Cerebellar nuclear complex (tissue), 1 donor: ENCODE measurements at places on chromosomes 6 and 20.

DNA sequence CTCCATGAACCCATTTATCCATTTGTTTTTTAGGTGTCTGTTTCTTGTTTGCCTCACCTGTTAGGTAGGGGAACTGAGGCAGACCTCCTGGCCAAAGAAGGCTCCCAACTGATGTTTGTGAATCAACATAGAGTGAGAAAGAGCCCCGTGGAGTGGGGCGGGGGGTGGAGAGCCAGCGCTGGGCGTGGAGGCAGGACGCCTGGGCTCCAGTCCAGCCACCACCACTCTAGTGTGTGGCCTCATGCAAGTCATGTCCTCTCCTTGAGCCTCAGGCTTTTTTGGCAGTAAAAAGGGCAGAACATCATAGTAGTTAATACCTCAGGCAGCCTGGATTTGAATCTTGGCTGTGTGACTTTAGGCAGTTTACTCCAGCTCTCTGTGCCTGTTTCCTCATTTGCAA is 42.2 kb upstream of the SCRT2 start:
- DNase-seq, result no peak

DNA sequence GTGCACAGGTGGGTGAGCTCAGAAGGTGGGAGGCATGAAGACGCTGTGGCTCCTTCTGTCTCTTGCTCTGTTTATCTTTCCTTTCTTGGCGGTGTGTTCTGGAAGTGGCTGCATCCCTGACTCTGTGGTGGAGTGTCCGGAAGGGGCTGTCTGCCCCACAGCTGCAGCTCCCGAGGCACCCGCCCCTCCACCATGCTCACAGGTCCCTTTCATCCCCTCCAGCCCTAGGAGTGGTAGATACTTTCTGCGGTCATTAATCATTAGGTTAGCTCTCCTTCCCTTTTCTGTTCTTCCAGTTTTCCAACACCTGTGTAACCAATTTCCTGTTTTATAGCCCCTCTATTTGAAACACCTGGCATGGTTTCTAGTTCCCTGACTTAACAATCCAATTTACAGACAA is 65.6 kb downstream of the GJA10 start:
- no peak for DNase-seq

DNA sequence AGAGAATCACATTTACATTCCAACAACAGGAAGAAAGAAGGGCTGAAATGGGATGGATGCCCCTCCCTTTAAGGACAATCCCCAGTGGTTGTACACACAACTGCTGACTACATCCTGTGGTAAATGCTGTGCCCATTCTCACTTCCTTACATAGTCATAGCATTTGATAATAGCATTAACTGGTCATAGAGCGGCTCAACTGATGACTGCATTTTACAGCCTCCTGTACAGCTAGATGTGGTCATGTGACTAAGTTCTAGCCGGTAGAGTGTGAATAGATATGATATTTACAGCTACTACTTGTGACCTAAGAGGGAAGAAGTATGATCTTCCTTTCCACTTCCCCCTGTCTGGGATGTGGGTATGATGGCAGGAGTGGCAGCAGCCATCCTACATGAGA is 24.7 kb downstream of the KCNK17 start:
- no peak for DNase-seq

DNA sequence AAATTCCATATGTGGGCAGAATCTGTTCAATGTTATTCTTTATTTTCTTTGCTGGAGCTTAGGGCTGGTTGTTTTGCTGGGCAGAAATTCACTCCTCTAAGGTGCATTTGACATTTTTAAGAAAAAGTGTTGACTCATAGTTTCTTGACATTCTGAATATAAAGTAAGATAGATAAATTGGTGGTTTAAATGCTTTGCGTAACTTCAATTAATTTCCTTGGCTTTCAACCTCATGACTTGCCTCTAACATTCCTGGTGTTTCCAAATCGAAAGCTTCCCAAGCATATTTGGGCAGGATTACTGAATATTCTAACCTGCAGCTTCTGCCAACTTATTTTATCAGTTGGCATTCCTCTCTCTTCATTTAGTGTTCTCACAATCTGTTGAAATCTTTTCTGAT is 718.7 kb upstream of the ADGRB3 start:
- DNase-seq, result no peak

GRCh38 chr20:33239418-33239817 is 3.6 kb downstream of the BPIFA1 start:
- DNase-seq, result no peak

- DNase-seq, result no peak
These were observed 30.5 kb upstream of the RHAG start for GRCh38 chr6:49666930-49667757.

DNA sequence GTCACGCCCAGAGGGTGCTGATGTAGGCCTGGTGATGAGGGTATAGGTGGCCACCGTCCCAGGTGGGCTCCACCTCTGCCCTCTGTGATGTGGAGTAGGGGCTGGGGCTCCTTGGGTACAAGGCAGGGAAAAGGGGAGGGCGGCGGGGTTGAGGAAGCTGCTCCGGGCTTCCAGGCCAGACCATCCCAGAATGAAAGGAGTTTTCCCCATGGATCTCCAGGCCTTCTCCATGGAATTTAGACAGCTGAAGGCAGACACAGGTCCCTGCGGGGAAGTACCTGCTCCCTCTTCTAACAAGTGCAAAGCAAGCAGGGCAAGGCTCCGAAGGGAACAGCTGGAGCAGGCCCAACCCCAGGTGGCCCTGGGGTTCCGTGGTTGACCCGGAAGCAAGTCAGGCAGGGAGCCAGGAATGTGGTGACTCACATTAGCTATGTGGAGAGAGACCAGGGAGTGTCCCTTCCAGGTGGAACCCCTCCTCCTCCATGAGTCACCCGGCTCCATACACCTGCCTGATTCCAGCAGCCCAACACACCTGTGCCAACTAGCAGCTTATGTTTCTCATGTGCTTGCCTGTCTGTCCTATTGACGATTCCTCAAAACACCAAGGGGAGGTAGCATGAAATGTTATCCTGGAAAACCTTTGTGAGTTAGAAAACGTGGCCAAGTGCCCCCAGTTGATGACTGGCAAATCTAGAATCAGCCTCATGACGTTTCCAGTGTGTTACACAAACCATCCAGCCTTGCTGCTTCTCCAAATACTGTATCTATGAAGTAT is 59.7 kb upstream of the SNX9 start:
- no peak for DNase-seq

DNA sequence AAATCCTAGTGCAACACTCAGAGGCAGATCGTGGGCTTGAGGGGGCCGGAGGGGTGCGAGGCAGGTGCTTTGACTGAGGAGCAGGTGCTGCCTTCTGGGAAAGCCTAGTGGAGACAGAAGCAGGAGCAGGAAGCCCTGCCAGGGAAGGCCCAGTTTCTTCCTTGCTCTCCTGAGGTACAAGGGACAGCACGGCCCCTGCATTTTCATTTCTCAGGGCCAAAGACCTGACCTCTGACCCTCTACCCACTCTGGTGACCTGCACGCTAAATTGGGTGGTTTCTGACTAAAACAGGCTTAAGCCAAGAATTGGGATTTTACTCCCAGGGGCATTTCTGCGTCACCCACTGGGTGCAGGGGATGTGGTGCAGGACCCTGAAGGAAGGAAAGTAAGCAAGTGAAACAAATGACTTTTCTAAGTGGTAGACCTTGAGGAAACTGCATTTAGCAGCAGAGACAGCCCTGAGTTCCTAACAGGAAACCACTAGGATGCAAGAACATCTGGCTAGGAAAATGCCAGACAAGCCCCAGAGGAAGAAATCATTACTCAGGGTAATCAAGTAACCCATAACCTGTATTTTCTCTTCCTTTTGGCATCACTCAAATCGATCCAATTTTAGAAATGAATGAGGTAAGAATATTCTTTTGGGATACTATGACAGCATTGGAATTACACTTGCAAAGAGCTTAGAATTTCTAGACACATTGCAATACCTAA is 141.7 kb downstream of the CD164 start:
- no peak for DNase-seq

DNA sequence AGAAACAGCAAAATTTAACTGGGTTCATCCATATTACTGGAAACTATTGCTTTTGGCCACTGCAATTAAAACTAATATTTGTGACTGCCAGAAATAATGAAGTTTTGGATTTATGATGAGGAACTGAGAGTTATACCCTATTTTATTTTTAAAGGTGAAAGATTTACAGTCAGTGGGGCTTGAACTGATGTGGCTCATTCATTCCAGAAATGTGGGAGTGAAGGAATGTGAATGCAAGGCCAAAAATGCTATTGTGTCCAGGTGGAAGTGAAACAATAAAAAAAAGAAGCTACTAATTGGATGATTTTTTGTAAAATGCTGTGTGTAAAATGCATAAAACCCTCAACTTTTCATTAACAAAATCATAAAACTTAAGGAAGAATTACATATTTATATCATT is 491.9 kb downstream of the COL12A1 start:
- no peak for DNase-seq

GRCh38 chr6:79713701-79714322 is 82.7 kb downstream of the SH3BGRL2 start:
- DNase-seq, result no peak

- DNase-seq, result no peak
These were observed 28.3 kb downstream of the SLC2A4RG start for GRCh38 chr20:63767886-63768285.

DNA sequence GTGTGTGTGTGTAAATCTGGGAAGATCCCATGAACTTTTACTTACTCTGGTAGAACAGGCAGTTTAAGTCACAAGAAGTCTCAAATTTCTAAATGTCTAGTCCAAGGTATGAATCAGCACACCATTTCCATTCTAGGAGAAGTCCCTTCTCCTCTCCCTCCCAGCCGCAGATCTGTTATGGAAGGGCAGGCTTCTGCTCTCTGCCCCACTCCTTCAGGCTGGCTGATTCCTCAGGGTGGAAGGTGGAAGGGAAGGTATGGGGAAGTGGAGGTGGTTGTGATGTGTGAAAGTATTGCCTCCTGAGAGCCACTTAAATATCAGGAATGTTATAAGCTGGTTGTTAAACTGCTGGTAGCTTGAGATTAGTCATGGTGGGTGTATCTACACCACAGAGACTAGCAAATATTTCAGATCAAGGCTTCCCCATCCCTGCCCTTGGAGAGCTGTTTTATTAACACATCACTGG is 44.5 kb upstream of the LAMA4 start:
- no peak for DNase-seq
